Muscle of back (tissue), 13 donors: ENCODE measurements at places on chromosomes 7 and 10. TPM values are rescaled to one million over a fixed set of nuclear protein-coding genes. Genes with fewer than 3 reads are reported as not detected.

- no peak for DNase-seq
These were observed 137.7 kb downstream of the LRRC4 start for GRCh38 chr7:127893547-127893946.

DNA sequence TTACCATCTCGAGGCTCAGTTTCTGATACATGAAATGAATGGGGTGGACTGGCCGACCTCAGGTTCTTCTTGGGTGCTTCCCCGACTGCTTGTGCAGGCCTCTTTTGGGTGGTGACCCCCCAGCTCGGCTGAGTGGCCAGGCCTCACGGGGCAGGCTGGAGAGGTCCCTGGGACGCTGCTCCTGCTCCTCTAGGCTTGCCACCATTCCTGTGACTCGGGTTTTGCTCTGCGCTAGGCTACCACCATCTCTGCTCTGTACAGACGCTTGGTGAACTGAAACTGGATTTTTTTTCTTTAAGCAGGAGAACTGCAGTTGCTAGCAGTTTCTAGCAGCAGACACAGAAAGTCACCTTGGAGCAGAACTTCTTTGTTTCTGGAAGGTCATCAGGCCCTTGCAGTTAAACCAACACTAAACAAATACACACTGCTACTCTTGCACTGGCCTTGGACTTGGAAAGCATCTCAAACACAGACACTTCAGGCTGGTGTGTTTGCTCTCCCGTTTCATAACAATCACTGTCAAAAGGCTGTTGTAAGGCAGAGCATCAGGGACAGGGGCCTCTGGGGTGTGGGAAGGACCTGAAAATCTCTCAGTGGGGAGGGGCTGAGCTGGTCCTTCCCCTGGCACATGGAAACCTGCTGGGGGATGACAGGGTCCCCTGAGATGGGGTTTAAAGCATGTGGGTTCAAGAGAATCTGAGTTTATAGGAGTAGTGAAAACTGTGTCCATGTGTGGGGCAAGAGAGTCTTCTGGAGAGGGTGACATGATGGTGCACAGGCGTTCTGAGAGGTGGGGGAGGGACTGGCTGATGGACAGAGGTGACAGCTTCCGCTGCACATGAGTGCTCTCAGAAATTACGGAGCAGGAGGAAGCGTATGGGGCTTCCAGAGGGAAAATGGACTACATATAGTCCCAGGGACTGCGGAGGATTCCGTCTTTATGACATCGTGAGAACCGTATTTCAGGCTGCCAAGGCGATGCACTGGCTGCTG is 35.0 kb upstream of the GIMAP8 start:
- no peak for DNase-seq

GRCh38 chr7:112723416-112723815 is 66.8 kb downstream of the TMEM168 start:
- DNase-seq: no peak

- DNase-seq: no peak
These were observed 350.1 kb downstream of the RNLS start for GRCh38 chr10:88232983-88233543.

DNA sequence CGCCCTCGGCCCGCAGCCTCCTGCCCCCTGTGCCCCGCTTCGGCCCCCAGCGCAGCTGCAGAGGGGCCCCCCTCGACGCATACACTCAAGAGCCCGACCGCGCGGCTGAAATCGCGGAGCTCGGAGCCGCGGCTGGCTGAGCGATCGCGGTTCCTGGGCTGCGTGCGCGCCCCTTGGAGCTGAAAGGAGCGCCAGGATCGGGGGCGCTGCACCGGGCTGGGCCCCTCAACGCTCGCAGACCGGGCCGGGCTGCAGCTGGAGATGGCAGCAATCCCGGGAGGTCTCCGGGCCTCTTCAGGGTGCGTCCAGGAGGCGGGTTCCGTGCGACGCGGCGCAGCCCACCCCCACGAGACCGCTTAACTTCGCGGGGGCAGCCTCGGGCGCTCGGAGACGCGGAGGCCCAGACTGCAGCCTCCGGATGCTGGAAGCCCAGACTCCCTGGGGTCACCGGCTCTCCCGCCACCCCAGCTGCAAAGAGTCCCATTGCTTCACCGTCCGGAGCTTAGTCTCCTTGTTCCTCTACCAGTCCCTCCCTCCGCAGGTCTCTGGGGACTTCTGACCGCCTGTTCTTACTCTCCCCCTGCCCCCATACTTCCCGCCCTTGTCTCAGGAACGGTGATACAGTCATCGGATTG is 73.0 kb upstream of the LRRC4 start:
- peak; percentile 75 for DNase-seq

- DNase-seq: no peak
These were observed 565.8 kb upstream of the COBL start for GRCh38 chr7:51882412-51882811.

DNA sequence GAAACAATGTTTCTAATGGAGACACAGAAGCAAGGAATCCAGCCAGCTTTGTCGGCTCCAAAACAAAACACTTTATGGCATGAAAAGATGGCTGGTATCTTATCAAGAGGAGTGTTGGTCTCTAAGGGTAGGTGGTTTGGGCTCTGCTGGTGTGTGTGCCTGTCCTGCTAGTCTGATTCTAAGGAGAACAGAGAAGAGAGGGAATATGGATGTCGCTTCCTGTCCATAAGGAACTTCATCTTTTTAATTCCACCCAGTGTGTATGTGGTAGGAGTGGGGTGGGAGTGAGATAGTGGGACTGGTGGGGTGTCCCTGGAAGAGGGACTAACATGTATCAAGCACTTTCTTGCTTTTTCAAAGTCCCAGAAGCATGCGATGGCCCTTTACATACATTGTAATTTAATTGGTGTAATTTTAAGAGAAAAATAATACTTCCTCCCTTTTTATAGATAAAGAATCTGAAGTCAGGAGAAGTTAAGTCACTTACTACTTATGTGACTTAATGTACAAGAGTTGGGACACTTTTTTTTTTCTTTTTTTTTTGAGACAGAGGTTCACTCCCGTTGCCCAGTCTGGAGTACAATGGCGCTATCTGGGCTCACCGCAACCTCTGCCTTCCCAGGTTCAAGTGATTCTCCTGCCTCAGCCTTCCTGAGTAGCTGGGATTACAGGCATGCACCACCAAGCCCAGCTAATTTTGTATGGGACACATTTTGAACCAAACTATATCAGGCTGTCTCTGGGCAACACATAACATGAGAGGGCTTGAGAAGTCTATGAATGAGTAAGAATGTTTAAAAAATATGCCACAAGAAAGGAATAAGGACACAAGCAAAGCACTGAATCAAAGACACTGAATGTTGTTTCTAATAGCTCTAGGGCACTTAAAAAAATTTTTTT is 18.8 kb downstream of the NT5C3A start:
- DNase-seq: no peak

DNA sequence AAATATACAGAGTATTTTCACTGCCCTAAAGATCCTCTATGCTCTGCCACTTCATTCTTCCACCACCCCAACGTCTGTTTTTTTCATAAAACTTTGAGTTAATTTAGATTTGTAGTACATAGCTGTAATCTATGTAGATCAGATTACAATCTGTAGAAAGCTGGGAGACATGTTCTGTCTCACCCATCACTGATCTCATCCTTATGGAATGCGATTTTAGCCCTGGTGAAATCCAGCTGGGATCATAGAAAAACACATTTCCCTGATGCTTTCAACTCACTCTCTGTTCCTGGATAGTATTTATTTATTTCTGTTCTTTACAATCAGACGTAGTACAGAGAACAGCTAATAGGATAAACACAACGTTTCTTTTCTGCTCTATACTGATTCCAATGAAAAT is 521.0 kb downstream of the KIF20B start:
- peak; percentile 34 for DNase-seq

DNA sequence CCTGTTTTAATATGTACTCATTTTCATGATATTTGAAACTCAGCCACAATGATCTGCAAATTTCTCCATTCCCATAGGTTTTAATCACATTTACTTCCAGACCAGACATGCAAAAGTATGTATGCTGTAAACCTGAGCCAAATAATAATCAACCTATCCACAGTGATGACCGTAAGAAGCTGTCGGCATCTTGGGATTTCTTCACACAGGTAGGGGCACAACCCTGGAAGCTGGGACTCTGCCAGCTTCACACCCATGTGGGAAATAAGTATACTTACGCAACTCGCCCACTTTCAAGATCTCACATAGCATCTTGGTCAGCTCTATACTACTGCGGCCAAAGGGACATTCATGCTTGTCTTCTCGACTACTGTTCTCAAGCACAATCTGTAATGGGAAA is 352.3 kb downstream of the ELMO1 start:
- no peak for DNase-seq

DNA sequence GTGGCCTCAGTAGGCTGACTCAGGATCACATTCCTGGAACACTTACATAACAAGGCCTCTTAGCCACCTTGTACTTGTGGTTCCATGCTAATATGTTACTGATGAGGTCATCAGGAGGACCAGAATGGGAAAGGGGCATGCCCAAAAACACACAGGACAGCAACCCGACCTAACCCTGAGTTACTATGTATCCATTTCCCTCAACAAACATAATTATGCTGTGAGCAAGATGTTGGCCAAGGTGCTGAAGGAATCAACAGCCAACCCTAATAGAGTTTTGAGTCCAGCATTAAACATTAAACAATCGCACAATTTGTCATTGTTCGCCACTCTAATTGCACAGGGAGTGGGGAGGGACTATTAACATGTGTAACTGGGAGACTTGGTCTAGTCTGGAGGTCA is 129.4 kb downstream of the PLPP4 start:
- DNase-seq: no peak

DNA sequence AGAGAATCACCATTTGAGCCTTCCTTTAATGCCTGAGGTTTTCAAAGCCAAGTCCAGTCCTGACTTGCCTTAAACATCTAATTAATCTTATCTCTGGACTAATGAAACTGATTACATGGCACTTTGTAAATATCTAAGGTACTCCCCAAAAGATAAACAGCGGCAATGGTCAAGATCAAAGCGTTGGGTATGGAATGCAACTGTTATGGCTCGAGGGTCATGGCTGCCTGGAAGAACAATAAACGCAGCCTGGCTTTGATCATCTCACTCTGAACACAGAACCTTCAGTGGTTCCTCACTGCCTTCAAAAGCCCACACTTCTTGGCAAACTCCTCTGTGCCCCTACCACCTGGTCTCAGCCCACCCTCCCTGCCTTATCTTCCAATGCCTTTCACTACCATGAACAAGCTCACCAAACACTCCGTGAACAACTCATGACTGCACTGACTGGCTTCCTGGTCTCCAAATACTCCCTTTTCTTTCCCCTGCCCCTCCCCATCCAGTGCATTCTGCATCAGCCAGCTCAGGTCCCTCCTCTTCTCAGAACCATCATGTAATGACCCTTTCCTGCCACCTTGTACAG is 150.2 kb upstream of the NFE2L3 start:
- no peak for DNase-seq

DNA sequence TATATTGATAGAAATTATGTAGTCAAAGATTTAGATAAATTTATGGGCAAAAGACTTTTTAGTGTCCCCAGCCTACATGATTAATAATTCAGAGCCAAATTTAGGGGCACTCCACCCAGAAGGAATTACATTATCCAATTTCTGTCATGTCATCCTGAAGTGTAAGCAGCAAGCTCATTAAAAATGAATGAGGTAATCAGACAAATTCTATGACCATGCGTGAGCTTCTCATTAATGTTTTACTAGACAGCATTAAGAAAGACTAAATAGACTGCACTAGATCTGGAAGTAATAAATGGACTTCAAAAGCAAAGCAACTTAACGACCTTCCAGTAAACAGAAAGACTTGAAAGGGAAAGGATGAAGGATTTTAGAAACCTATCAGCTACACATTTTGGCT is 22.7 kb upstream of the TRUB1 start:
- no peak for DNase-seq

GRCh38 chr7:16563281-16564022 is 36.8 kb downstream of the LRRC72 start:
- DNase-seq: no peak

DNA sequence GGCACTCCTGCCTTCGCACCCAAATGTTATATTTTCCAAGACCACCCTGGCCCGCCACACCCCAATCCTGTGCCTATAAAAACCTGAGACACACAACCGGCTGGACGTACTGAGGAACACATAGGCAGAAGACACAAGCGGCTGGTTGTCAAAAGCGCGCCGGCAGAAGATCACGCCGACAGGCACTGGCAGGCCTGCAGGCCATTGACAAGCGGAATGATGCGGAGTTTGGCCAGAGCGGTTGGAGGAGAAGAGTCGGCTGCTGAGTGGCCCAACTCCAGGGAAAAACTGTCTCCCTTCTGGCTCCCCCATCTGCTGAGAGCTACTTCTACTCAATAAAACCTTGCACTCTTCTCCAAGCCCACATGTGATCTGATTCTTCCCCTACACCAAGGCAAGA is 39.7 kb upstream of the SAMD8 start:
- no peak for DNase-seq

DNA sequence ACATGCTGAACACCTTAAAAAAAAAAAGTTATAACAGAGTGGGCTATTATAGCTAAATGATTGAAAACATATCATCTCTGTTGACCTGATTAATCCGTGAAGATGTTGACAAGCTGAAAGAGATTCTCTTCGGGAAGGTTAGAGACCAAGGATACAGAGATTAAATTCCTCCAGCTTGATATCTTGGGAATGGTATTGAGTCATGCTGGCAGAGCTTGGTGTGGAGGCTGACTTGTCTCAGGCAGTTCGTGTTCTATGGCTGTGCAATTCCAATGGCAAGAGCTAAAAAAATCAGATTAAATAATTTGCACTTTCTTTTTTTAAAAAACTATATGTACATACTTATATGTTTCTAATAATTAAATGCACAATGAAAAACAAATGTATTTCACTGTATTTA is 24.9 kb upstream of the CACNA2D1 start:
- DNase-seq: no peak

- DNase-seq: no peak
These were observed 6.5 kb downstream of the CBX3 start for GRCh38 chr7:26208040-26208439.

GRCh38 chr10:3902809-3903410 is 117.9 kb upstream of the KLF6 start:
- DNase-seq: no peak

DNA sequence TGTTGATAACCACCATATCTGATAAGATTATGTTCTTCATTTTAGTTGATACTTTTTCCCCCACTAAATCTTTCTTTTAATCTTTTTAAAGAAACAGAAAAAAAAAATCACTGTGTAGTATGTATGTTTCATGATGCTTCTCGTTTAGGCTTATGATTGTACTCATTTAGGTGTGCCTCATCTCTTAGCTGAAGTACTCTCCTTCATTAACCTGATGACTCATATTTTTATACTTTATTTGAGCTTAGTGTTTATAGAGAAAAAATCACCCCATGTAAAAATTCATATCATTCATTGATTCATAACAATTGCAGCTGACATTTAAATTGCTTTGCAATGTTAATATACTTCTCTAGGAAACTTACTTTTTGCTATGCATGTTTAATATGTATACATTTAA is 158.9 kb downstream of the MLLT10 start:
- no peak for DNase-seq

HKDC1 gene
- polyA plus RNA-seq: not detected

IQUB gene
- polyA plus RNA-seq: 0.23 TPM

PHYHIPL gene
- polyA plus RNA-seq: 2.4 TPM

ADIRF gene
- polyA plus RNA-seq: 3.1 TPM

LLCFC1 gene
- 0.42 TPM for polyA plus RNA-seq

GIMAP4 gene
- polyA plus RNA-seq: 21.5 TPM
